Right ventricle myocardium inferior (tissue), 1 donor: ENCODE measurements at places on chromosomes 13 and 19. TPM values are rescaled to one million over a fixed set of nuclear protein-coding genes. Genes with fewer than 3 reads are reported as not detected.
A peak's percentile ranks its signal among the peaks of the same experiment; 100 is the strongest.

- no peak for DNase-seq
These were observed 29.5 kb upstream of the AKT2 start for GRCh38 chr19:40314656-40315055.

GRCh38 chr19:12984143-12984627 lies 11.1 kb upstream of the NFIX start:
- DNase-seq, result no peak

Gene SLC25A15
- 4.8 TPM for total RNA-seq

GRCh38 chr19:33430674-33431277 lies 57.3 kb downstream of the CEBPG start:
- DNase-seq, result no peak

DNA sequence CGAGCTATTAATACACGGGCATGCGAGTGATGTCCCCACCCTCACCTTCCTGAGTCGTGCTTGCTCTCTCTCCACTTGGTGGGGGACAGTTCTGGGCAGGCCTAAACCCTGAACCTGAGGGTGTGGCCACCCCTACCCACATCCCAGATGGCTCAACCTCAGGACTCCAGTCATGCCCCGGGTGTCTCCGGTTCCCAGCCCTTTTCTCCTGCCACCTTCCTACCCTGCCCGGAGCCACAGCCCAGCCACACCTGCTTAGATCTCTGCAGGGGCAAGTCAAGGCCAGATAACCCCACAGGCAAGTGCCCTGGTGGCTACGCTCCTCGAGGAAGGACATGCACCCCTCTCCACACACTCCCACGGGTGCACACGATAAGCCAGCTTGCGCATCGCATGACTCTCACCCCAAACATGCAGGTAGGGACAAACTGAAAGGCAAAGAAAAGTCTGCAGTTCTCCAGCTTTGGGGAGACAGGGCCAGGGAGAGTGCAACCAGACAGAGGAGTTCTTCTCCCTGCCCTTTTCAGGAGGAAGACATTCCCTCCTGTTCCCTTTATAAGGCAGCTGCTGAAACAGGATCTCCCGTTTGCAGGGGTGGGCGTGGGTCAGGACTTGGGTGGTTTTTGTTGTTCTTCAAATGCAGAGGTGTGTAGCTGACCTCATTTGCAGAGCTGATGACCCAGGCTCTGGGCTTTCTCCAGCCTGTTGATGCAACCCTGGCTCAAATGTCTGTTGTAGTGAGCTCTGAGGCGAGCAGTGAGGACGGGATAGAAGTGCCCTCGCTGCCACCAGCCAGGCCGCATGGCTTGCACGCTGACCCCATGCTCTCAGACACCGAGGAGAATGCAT lies 88.6 kb downstream of the DPF1 start:
- DNase-seq, result no peak

DNA sequence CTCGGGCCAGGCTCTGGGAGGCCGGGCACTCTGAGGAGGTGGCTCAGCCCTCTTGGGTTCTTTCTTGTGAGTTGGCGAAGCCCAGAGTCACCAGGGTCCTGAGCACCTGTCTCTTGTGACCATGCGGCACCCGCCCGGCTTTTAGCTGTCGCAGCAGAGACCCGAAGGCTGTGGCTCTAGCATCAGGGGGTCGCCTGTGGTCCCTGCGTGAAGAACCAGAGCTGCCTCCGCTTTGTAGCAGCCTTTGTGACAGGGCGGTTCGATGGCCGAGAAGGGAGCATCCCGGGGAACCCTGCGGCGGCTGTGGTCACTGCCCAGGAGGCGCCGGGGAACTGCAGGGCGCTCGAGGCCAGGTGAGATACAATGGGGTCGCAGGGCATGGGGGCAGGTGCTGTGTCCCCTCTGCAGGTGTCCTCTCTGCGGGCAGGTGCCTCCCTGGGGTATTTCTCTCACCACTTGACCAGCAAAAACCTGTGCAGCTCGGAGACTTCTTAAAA lies 10.4 kb downstream of the MCF2L start:
- no peak for DNase-seq

DNA sequence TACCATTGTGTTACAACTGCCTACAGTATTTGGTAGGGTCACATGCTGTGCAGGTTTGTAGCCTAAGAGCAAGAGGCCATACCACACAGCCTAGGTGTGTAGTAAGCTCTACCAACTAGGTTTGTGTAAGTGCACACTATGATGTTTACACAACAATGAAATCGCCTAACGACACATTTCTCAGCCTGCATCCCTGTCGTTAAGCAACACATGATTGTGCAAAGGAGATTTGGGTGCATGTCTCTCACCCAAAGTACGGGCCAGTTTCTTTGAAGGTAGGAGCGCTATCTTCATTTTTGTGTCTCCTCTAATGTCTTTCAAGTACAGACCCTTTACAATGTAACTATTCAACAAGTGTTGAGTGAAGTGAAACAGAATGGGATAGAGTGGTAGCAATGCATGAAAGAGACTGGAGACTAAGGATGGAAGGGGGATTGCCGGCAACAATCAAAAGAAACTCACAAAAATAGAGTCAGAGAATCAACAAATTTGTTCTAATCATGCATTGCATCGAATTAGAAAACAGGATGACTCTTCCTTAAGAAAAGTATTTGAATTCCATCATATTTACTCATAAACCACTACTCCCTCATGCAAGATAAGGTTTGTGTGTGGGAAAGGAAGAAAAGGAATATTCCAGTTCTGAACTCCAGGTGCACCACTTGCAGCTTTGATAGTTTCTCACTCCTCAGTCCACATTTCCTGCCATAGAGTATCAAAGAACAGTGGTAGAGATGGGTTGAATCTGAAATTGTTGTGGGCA lies 60.2 kb upstream of the TNFRSF19 start:
- no peak for DNase-seq

- no peak for DNase-seq
These were observed 8.9 kb downstream of the ATP7B start for GRCh38 chr13:52002361-52002760.

DNA sequence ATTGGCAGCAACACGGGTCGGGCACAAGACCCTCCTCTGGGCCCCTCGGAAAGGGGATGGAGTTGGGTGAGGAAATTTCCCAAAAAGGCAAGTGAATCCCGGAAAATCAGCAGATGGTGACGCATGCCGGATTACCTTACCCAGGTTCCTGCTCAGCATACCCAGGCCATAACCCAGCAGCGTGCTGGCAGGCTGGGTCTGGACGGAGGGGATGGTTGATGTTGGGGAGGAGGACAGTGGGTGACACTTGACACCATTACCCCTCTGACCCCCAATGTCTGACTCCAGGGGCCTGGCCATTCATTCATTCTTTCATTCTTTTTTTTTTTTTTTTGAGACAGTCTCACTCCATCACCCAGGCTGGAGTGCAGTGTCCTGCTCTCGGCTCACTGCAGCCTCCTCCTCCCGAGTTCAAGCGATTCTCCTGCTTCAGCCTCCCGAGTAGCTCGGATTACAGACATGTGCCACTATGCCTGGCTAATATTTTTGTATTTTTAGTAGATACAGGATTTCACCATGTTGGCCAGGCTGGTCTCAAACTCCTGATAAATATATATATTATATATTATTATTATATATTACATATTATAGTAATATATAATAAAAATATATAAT lies 799 bp downstream of the PVR start:
- no peak for DNase-seq

Gene LYPD5
- total RNA-seq, result 0.92 TPM

DNA sequence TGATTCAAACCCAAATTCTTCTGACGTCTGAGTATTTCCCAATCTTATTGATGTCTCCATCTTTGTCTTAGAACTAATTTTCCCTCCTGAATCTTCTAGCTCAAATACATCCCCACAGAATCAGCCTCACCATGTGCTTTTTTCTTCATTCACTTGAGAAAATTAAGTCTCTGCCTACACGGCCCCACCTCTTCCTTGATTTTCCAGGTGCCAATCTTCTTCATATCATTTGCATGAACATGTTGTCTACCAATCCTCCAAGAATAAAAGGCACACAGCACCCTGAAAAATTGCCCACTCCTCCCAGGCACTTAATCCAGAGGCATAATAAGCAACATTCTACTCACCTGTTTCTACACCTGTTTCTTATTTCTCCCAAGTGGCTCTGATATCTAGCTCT lies 408.1 kb upstream of the NBEA start:
- DNase-seq, result no peak

GRCh38 chr13:94764576-94765321 lies 52.4 kb upstream of the SOX21 start:
- DNase-seq, result no peak

Gene TUBGCP3
- total RNA-seq, result 16.4 TPM

GRCh38 chr19:56612737-56613136 lies 17.6 kb downstream of the ZNF71 start:
- DNase-seq, result no peak

DNA sequence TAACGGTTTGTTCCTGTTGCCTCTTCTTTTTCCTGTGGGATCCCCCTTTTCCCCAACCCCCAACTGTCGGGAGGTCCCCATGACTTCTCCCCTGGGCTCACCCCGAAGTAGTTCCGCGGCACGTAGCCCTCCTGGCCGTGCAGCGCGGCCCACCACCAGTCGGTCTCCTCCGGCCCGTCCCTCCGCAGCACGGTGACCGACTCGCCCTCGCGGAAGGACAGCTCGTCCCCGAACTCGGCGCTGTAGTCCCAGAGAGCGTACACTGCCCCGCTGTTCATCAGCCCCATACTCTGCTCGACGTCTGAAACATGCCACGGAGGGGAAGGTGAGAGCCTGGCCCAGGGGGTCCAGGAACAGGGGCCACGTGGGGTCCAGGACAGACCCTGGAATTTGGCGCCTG lies 12.1 kb upstream of the ERCC2 start:
- peak; percentile 28 for DNase-seq

Gene IGFL1
- not detected for total RNA-seq

DNA sequence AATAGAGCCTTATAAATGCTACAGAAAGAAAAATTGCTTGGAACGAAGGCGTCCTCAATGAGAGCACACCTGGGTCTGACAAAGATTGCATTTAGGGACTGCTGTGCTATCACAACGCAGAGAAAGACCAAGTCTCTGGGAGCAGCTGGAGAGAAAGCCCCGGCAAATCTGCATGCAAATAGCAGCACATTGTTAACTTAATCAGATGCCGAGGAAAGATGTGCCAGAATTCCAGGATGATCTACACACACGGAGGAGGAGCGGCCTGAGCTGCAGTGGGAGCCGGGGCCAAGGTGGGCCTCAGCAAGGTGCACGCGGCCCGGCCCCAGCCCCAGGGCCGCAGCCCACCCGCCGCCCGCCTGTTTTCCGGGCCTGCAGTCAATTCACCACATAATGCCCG lies 1.4 kb downstream of the ZNF536 start:
- no peak for DNase-seq

Gene USPL1
- 10.3 TPM for total RNA-seq

Gene SPRED3
- total RNA-seq, result 0.16 TPM

- peak; percentile 85 for DNase-seq
These were observed 469 bp downstream of the COX6B2 start for GRCh38 chr19:55353803-55354697.

Gene ZNF844
- 14.3 TPM for total RNA-seq

DNA sequence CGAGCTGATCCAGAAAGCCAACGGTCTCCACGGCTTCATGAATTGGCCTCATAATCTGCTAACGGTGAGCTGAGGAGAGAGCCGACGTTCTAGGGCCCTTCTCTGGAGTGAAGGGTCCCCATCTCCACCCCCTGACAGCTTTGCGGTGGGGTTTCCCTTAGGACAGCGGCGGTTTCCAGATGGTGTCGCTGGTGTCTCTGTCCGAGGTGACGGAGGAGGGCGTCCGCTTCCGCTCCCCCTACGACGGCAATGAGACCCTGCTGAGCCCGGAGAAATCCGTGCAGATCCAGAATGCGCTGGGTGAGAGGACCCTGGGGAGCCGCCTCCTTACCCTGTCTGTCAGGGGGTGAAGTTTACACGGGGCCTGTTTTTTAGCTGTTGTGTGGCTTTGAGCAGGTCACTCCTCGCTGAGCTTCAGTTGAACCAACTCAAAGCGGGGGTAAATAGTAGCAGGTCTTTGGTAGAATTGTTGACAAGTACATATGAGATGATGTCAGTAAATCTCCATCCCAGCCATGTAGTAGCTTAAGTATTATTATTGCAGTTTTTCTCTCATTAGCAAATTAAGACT lies 801 bp downstream of the QTRT1 start:
- no peak for DNase-seq

Gene CACNG7
- total RNA-seq, result not detected

GRCh38 chr13:34044041-34044440 lies 226.1 kb downstream of the RFC3 start:
- DNase-seq, result no peak

Gene ZNF665
- 0.73 TPM for total RNA-seq

GRCh38 chr13:63425131-63425530 lies 2009.5 kb upstream of the PCDH20 start:
- DNase-seq, result no peak

Gene RUBCNL
- total RNA-seq, result 0.51 TPM

GRCh38 chr13:92823059-92823458 lies 403.5 kb upstream of the GPC6 start:
- DNase-seq, result no peak

Gene SERPINE3
- not detected for total RNA-seq

- no peak for DNase-seq
These were observed 40.6 kb upstream of the ZNF681 start for GRCh38 chr19:23799321-23799720.

DNA sequence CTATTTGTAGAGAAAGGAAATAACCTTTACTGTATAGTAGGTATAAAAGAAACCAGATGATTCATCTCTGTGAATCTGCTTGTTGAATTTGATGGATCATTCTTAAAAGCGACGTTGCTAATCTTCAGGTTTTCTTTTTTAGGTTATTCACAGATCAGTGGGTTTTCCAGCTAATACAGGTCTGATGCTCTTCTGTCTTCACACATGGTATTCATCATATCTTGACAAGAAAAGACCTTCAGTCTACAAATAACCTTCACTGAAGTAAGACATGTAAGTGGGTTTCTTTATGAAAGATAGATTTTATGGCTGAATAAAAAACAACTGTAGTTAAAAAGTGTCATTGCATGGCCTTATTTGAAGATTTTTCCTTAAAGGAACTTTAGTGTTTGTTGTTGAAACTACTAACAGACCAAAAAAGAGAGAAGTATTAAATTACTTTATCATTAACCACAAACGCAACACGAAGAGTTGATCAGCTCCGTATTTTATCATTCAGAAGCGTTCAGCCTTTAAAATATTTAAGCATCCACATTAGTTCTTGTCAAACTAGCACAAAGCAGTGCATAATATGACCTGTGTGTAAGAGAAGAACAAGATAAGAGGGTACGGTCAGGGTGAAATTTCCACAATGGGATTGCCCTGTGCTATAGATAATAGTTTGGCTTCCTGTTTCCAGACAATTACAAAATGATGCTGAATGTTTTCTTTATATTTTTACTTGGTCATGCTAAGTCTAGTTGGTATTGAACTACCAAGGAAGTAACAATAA lies 299.5 kb downstream of the MZT1 start:
- no peak for DNase-seq

DNA sequence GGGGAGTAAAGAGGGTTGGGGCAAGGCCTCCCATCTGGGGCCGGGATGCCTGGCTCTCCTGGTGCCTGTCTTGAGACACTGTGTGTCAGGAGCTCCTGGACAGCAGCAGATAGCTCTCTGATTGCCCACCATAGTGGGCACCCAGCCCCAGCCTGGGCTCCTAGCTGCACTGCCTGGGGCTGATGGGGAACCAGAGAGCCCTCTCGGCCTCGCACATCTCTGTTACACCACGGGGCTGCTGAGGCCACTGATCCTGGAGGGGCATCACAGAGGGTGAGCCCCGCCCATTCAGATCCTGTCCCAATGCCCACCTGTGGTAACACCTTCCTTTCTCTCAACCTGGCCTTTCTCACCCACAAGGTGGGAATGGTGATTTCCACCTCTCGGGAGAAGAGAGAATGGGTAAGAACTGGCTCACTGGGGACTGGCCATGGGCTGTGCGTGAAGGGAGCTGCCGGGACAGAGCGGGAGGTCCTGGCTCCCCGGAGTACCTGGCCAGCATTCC lies 135.9 kb downstream of the URI1 start:
- DNase-seq, result no peak
